ENCODE measurements at places on chromosomes 1 and 21.

DNA sequence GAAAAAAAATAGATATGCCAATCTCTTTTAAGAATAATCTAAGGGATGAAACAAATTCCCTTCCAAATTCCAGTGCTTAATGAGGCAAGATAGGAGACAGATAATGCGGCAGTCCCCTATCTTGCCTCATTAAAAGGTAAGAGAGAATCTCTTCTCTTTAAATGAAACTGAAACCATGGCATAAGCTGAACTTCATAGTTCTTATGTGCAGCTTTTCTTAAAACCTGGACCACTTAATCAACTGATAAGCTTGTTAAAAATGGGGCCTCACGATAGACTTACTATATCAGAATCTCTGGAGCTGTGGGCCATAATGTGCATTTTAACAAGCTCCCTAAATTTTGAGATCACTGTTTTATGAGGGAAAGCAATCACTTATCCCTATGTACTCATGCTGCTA lies 79.2 kb downstream of the NIBAN1 start:
- DNase-seq, result no peak

DNA sequence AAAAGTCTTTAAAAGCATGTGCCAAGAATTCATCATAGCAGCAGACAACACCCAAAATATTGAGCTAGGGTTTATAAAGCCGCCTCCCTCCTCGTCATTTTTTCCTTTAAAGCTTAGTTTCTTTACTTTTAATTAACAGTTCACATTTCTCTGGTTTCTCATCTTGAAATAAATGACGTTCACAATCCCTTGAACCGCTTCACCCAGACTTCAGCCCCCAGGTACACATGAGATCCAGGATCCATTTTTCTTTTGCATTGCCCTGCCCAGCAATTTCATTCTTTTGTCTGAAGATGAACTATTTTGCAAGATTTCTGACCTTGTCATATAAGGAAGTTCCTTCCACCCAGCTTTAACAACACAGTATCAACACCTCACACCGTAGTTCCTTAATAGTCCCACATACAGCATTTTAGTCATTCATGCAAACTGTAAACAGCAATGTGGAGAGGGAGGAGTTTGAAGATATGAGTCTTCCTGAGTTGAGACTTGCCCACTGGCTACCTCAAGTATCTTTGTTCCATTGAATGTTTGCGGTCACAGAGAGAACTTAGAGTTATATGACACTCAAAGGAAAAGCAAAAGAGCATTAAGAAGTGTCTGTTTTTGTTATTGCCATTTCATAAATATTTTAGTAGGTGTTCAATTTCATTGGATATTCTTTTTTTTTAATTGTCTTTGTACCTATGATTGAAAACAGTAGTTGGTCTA lies 35.3 kb upstream of the CACYBP start:
- peak; percentile 81 for DNase-seq

GRCh38 chr1:2145946-2146835 lies 48.4 kb downstream of the FAAP20 start:
- peak; percentile 4 for DNase-seq

DNA sequence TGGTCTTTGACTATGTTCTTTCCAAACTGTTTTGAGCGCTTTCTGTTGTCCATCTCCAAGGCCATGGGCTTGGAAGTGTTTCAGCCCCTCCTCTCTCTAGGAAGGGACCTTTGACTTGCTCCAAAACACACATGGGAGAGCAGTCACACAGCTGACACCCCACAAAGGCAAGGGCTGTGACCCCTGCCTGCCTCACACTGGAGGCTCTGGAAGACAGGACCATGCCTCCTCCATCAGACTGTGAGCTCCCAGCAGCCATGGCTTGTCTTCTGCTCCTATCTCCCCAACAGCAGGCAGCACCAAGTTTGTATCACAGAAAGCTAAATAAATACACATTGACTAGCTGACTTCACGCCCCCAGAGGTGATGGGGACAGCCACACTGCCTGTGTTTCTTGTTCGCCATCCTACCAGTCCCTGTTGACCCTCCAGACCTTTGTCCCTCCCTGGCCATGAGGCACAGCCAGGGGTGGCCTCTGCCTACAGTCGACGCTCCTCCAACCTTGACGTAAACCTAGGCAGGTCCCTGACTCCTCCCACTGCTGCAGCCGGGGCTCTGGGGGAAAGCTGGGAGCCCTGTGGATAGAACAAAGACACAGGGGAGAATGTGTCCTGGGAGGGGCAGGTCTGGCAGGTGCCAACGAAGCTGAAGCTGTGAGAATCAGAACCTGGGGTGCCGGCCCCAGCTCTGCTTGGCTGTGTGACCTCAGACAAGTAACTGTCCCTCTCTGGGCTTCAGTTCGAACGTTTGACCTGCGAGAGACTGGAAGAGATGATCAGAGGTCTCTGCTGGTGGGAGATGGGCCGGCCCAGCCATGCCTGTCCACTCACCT lies 4.8 kb downstream of the PLA2G2F start:
- no peak for DNase-seq

- no peak for DNase-seq
Observed at GRCh38 chr21:31260790-31261189, 83.3 kb downstream of the TIAM1 start.

DNA sequence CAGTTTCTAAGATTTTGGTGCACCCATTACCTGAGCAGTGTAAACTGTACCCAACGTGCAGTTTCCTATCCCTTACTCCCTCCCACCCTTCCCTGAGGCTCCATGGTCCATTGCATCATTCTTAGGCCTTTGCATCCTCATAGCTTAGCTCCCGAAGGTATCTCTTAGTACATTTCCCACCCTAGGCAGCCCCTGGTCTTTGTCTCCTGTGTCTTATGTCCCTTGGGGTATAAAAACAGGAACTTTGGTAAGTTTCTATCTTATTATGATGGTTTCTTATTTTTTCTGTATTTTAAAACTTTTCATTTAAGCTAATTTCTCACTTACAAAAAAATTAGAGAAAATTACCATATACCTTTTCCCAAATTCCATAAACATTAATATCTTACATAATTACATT lies 78.1 kb downstream of the URB2 start:
- no peak for DNase-seq

GRCh38 chr1:195934817-195935553 lies 673.3 kb downstream of the KCNT2 start:
- DNase-seq, result no peak

DNA sequence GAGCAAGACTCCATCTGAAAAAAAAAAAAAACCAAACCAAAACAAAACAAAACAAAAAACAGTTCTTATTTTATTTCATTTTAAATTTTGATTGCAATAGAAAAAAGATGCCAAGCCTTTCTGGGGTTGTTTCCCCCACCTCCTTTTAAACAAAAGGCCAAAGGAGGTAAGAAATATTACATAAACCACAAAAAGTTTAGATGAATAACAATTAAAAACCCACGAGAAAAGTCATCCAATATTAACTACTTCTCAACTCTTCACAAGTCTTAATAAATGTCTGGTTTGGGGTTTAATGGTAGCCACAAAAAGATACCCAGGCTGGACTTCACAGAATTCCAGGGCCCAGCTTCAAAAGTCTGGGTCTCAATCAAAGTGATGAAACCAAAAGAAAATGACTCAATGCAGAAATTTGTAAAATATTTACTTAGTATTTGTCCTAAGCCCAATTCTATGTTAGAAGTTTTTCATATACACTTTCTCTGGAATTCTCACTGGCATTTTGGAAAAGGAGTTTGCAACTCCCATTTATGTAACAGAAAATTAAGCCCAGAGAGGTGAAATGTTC lies 47.0 kb upstream of the SDC3 start:
- DNase-seq, result no peak

DNA sequence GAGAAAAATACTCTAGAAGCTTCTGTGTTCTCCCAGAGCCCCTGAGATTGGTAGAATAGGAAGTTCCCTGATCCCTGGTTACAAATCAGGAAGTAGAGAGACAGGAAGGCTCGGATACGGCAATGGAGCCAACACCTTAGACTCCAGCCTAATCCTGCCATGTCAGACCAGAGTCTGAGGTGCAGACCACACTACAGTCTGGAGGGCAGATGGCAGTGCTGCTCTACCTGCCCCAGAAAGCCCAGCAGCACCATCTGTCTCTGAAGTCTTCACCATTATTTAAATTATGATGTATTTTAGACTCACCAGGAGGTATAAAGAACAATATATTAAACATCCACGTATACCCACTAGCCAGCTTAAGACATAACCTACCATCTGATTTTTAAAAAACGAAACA lies 93.0 kb downstream of the MTR start:
- DNase-seq, result no peak

- DNase-seq, result no peak
Observed at GRCh38 chr1:79603843-79604242, 597.3 kb upstream of the ADGRL4 start.

GRCh38 chr21:36021251-36021837 lies 39.0 kb downstream of the SETD4 start:
- no peak for DNase-seq

GRCh38 chr1:100835866-100836842 lies 58.5 kb downstream of the EXTL2 start:
- no peak for DNase-seq

- no peak for DNase-seq
Observed at GRCh38 chr1:199522936-199523335, 504.6 kb upstream of the NR5A2 start.

DNA sequence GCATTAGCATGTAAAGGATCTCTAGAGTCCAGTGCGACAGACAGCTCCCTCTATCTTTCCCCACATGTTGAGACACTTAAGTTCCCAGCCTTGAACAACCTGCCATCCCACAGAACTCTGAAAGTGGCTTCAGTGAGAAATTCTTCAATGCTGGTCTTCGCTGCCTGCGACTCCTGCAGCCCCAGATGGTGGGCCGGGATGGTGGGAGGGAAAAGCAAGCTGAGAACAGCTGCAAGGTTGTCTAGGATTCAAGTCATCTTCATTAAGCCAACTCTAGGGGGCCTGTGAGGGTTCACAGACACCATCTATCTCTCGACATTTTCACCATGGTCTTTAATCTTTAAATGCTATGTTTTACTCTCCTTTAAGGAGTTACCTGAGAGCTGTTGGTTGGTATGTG lies 185.5 kb upstream of the C1orf174 start:
- no peak for DNase-seq

- no peak for DNase-seq
Observed at GRCh38 chr1:222547944-222548671, at the start of gene HHIPL2. TSS of gene HHIPL2 (minus strand) at chr1:222548104. CDS start at chr1:222548044, 60 bp downstream.

- no peak for DNase-seq
Observed at GRCh38 chr21:37849506-37850102, 66.7 kb downstream of the KCNJ6 start.

- DNase-seq, result peak; percentile 78
Observed at GRCh38 chr1:226061841-226062557, 517 bp upstream of the H3-3A start.

GRCh38 chr1:54188291-54188690 lies 11.5 kb downstream of the CYB5RL start:
- no peak for DNase-seq

- no peak for DNase-seq
Observed at GRCh38 chr1:193846876-193847604, 660.6 kb upstream of the B3GALT2 start.

DNA sequence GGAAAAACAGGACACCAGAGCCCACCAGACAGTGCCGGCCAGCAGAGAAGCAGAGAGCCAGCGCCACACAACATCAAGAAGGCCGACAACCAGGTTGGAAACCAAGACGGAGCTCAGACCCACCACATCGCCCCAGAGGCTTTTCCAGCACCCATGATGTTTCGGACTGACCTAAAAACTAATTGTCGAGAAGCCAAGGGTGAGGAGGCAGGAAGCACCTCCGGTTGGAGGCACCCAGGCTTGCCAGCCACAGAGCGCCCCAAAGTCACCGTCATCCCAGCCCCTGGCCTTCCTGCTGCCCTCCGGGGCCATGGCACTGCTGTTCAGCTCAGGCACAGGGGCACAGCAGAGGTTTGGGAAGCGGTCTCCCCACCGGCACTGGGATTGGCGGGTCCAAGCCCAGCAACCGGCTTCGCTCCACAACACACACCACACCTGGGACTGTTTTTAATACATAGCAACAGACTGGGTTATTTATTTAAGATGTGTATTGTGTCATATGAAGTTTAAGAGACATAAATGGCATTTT lies 67.2 kb downstream of the SLC37A1 start:
- no peak for DNase-seq

- no peak for DNase-seq
Observed at GRCh38 chr1:201028461-201028889, 5.0 kb upstream of the KIF21B start.

GRCh38 chr1:58580186-58580585 lies 3.1 kb upstream of the TACSTD2 start:
- DNase-seq, result no peak

GRCh38 chr1:68812333-68812732 lies 315.5 kb upstream of the DEPDC1 start:
- DNase-seq, result no peak

DNA sequence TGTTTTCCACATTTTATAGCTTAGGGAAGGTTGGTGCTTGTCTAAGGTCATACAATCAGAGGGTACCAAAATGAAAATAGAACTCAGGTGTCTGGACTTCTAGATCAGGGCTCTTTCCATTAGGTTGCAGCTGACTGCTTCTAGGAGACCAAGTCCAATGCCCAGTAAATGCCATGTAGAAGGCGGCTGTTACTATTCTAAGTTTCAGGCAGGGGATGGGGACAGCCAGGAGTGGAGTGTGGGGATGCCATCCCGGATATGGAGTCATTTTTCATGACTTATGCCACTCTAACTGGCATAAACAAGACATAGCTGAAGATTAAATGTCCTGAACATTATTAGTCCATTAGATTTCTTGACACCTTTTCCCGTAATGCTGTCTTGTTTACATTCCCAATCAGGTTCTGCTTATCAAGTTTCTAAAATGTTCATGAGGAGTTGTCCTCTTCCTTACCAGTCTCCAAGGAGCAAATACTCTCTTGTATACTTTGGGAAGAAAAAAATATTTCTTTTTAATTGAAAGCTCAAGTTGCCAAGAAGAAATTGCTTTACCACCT lies 31.5 kb downstream of the XCL1 start:
- no peak for DNase-seq

DNA sequence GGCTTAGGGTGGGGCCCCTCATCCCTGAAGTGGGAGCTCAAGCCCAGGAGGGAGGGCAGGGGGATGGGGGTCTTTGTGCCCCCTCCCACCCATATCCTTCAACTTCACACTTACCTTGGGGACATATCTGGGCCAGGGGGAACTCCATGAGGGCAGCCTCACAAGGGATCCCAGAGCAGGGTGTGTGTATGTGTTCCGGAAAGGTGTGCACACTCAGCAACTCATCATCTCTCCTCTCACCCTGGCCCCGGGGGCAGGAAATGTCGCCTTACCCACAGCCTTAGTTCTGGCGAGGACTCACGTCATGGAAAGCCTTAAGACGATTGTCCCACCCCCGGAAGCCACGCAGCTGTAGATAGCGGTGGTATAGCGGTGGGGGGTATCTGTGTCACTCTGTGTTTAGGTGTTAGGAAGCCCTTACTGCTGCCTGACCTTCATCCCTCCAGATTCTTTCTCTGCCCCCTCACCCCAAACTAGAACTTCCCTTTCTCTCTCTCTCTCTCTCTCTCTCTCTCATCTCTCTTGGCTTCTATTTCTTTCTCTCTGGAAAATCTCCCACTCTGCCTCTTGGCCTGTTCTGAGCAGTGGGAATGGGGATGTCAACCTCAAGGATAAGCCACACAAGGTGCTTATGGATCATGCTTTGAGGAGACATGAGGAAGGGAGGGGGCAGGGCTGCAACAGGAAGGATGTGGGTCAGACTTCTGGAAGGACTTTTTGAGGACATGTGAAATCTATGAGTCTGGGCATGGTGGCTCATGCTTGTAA lies at the start of gene SH2D2A:
Gene SH2D2A (minus strand): TSS at position 288 of the 768 bp plus-strand sequence. CDS start 140 bp downstream, at position 148.
- peak; percentile 87 for DNase-seq

All from KBM-7 (cell line).